ENCODE measurements at places on chromosomes 13 and 19. TPM values are rescaled to one million over a fixed set of nuclear protein-coding genes. Genes with fewer than 3 reads are reported as not detected.

GRCh38 chr19:22628401-22628800 is 5.7 kb upstream of the ZNF492 start:
- no peak for DNase-seq

- no peak for DNase-seq
Measured at GRCh38 chr19:50266896-50267295, 62.3 kb downstream of the KCNC3 start.

- DNase-seq: no peak
Measured at GRCh38 chr13:68736961-68737360, 1370.7 kb upstream of the ATXN8OS start.

DNA sequence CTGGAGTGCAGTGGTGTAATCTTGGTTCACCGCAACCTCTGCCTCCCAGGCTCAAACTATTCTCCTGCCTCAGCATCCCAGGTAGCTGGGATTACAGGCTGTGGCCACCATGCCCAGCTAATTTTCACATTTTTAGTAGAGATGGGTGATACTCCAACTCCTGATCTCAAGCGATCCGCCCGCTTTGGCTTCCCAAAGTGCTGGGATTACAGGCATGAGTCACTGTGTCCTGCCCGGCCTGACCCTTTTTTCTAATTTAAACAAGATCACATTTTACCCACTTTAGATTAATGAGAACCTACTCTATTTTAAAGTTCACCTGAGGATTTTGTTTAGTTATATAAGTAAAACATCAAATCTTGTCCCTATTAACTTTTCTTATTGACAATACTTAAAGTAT is 91.8 kb upstream of the POSTN start:
- DNase-seq: no peak

DNA sequence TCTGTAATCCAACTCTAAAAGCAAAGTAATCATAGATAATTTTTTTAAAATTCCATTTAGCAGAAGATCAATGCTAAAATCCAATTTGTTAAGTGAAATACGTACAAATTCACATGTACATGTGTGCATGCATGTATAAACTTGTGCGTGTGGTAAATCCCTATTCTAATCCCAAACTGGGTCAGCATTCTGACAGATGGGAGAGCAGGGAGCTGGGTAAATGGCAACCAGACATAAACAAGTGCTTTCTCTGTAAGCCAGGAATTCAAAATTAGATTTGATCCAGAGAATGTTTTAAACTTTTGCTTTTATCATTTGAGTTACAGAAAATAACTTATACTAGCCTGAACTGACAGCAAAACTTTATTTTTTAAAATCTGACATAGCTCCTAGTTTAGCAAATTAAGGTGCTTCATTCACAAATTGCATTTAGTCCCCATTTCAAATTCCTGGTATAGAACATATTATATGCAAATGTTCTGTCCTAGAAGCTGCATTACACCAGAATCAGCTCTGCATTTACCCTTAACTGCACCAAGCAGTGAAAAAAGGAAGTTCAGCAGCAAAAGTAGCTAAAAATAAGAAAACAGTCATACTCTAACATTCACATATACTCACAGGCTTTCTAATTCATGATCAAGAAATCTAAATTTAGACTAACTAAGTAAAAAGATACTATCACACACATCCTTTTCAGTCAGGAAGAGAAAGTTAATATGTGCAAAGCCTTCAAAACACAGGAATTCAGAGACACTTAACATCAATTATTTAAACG is 32.6 kb downstream of the UBL3 start:
- DNase-seq: no peak

Gene DNASE2
- polyA plus RNA-seq: 13.1 TPM

Measured in right renal pelvis (tissue), 4 donors.